ENCODE measurements at places on chromosomes 5 and 9.
A peak's percentile ranks its signal among the peaks of the same experiment; 100 is the strongest.

DNA sequence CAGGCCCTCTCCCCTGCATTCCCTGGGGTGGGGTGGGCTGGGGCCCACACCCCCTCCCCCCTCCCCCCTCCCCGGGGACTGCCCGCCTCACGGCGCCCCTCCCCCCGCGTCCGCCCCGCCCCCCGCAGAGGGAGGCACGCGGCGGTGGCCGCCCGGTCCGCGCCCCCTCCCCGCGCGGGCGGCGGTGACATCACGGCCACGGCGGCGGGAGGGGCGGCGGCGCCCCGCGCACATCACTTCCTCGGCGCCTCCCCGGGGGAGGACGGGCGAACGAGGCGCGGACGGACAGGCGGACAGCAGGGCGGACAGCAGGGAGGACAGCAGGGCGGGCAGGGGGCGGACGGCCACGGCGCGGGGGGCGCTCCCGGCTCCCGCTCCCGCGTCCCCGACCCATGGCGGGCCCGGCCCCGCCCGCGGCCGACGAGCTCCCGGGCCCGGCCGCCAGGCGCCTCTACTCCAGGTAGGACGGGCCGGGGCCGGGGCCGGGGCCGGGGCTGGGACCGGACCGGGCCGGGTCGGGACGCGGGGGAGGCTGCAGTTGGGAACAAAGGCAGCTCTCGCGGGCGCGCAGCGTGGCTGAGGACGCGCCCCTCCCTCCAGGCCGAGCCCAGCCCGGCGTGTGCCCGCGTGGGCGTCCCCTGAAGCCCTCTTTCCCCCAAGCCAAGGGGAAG is at the start of gene GPSM1:
GPSM1 (plus strand) TSS at position 236 of the 671 bp plus-strand sequence; CDS start at position 393, 157 bp downstream.
- peak; percentile 51 for DNase-seq

- no peak for DNase-seq
These were observed 486.2 kb downstream of the DMAC1 start for GRCh38 chr9:7313389-7313788.

DNA sequence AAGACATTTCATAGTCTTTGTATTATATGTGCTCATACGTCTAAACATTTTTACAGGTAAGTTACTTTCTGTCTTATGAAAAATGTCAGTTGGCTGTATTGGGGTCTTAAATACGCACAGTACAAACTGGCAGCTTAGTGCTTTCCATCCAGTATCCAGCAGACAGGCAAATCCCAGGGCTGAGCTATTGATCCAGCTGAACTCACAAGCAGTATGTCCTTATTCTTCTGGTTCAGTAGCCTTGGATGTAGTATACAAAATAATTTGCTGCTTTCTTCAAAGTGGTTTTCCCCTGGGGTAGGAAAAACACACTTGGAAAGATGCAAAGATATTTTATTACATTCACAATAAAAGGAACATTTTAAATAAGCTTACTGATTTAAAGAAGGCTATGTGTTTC is 617.2 kb downstream of the NR2F1-AS1 start:
- DNase-seq, result no peak

- peak; percentile 74 for DNase-seq
These were observed 735 bp upstream of the RPL26L1 start for GRCh38 chr5:172958331-172959046.

DNA sequence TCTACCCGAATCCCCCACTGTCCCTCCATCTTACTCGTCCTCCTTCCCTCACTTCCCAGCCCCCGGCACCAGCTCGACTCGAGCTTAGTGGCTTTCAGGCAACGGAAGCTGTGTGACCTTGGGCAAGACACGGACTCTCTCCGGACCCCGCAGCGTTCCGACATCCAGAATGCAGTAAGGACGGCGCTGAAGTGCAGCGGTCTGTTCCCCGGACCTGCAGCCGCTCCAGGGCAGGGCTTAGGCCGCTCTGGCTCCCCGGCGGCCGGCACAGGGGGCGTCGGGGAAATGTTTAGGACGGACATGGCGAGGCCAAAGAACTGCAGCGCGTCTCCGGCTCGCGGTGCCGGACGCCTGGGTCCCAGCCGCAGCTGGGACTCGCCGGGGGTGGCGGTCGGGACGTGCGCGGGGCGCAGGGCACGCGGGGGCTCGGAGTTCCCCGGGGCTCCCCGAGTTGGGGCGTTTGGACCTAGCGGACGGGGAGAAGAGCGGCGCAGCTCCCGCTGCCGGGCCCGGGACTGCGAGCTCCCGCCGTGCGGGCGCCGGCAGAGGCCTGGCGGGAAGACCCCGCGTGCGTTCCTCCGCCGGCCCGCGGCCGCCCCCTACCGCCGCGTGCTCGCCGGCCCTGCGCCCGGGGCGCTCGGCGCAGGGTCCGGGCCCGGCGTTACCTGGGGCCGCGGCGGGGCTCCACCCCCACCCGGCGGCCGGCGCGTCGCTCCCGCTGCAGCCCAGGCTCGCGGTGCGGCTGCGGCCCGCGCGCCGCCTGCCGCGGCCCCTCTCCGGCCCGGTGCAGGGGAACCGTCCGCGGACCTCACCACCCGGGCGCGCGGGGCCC is 5.6 kb upstream of the RNF44 start:
- DNase-seq, result peak; percentile 35

DNA sequence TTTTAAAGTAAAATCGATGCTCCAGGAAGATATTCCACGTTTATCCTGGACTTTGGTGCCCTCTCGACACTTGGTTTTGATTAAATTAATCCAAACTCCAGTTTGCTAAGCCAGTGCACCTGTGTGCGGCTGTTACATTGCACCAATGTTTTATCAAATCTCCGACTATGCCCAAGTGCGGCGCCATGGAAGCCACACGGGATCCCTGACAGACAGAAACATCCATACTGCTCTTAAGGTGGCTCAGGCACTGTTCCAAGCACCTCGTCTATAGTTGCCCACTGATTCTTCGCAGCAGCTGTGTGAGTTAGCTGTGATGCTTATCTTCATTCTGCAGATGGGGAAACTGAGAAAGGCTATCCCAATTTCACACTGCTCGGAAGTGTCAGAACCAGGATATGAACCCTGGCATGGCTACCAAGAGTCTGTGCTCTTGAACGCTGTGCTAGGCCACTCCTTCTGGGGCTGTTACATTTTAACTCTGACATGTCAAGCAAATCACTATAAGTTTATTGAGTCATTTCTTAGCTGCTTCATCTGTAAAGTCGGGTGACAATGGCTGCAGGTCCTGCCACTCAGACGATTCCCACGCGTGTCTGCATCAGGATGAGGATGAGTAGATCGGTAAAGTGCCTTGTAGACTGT is 113.0 kb downstream of the ADAMTS2 start:
- DNase-seq, result no peak

DNA sequence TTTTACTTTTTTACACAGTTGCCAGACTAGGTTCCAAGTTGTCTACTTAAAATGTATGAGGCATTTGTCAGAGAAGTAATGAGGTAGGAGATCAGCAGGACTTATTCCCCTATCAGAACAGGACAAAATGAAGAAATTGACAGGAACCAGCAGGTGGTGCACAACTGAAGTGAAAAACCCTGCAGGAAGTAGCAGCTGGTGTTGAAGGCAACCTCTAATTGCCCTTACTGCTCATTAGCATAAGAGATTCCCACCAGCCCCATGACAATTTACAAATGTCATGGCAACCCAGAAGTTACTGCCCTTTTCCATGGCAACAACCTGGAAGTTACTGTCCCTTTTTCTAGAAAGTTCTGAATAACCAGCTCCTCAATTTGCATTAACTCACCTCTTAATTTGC is 5.4 kb downstream of the PCDHB15 start:
- DNase-seq, result no peak

DNA sequence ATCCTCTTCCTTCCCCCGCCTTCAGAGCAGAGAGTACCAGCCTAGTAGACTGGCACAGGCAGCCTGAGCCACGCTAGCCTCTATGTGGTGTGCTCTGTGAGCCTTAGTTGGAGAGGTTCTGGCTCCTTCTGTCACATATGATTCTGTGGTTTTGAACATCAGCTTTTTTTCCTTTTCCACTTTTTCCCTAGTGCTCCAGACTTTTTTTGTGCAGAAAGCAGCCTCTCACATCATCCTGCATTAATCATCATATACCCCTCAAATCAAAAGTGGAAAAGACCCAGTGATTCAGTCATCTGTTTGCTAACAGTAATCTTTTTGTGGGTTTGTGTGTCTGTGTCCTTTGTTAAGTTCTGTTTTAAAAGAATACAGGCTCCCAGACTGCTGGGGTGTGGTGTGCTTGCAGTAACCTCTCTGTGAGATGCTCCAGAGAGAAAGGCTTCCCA is 663.9 kb upstream of the RGMB start:
- DNase-seq, result peak; percentile 48

GRCh38 chr5:93186076-93186682 is 394.8 kb downstream of the NR2F1-AS1 start:
- no peak for DNase-seq

DNA sequence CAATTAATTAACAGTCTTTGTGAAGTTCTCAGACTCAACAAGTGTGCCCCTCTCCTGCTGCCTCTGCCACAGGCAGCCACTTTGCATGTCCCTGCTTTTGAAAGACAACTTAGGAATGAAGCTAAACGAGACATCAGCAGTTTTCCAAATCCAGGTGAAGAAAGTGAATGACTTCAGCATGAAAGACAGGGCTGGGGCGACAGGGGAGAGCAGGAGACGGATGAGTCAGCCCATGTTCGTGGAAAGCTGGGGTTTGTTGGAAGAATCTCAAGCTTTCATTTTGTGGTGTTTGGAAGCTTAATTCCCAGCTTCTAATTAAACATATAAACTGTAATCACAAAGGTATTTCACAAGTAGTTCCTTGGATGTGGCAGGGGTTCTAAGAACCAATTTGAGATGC is 207.8 kb upstream of the MAP3K1 start:
- no peak for DNase-seq

- no peak for DNase-seq
These were observed 48.3 kb downstream of the GNAQ start for GRCh38 chr9:77983320-77983662.

DNA sequence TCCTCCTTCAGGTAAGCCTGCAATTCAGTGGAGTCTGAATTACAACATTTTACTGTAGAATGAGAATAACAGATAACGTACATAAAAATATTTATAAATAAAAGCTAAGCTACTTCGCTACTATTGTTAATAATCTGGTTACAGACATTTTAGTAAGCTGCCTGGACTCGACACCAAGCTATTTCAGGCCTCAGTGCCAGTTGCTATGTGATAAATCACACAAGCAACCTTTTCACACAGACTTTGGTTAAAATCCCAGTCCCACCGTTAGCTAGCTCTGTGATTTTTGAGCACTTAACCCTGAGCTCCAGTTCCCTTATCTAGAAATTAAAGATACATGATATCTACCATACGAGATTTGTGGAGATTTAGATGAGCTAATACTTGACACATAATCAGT is 99.9 kb downstream of the RFK start:
- no peak for DNase-seq

GRCh38 chr5:143319437-143320227 is 83.9 kb downstream of the NR3C1 start:
- no peak for DNase-seq

DNA sequence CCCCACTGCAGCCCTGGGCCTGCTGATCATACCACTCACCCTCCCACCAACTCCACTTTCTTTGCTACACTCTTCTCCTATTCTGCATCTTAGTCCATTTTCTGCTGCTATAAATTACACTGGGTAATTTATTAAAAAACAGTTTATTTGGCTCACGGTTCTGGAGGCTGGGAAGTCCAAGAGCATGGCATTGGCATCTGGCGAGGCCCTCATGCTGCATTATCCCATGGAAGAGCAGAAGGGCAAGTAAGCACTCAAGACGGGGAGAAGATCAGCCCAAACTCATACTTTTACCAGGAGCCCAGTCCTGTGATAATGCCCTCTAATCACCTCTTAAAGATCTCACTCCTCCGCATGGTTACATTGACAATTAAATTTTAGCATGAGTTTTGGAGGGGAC is 9.4 kb downstream of the GLIPR2 start:
- DNase-seq, result no peak

- no peak for DNase-seq
These were observed 264.3 kb downstream of the ENC1 start for GRCh38 chr5:74376187-74376586.

DNA sequence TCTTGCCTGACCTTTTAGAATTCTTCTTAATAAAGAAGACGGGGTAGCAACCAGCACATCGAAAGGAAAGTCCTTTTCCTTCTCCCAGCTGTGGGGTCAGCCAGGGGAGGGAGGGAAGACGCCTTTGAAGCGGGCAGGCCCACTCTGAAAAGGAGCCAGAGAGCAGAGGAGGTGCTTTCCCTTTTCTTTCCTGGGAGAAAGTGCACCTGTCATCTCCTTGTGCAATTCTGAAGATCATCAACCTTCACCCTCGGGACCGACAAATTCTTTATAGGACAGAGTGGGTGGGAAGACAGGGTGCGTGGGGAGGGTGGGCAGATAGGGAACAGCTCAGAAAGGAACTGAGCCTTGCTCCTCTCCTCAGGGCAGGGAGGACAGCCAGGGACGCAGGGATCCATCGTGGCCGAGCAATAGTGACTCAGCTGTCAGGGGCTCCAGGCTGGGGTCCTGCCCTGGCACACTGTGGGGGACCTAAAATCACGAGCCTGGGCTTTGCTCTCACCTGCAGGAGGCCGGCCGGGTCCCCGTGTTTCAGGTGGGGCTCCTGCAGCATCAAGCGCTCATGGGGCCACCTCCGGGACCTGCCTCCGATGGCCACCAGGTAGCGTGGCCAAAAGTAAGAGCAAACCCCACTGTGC is 141.0 kb downstream of the OLFM1 start:
- no peak for DNase-seq

- no peak for DNase-seq
These were observed 274.7 kb downstream of the ELAVL2 start for GRCh38 chr9:23551311-23551721.

- no peak for DNase-seq
These were observed 86.9 kb upstream of the ALDH1B1 start for GRCh38 chr9:38305582-38305981.

DNA sequence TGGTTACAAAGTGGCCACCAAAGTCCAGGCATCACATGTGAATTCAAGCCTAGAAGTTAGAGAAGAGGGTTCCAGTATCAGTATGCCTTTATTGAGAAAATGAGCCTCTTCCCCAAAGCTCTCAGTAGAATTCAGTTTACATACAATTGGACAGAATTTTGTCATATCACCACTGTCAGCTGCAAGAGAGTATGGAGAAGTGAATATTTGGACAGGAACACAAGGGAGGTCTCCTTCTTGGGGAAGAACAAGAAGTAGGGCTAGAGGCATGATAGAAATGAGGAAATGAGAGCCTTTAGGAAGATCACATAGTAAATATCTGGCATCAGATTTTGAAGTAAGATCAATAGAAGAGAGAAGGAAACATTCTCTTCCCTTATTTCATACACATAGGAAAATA is 27.8 kb upstream of the VLDLR start:
- no peak for DNase-seq

DNA sequence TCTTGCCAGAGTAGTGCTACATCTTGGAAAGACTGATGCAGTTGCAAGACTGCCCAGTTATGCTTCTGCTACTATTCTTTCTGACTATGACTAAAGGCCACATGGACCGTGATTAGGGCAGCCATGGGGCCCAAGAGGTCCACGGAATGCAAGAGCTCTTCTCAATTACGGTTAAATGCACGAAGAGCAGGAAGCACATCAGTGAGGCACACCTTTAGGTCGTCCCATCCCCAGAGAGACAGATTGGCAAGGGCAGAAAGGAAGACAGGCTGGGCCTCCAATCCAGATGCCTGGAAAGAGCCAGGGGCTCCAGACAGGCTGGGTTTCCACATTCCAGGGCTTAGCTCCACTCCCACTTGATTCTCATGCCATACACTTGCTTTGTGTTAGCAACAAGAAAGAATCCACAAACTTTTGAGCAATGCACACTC is 132.3 kb upstream of the SLIT3 start:
- no peak for DNase-seq

Measured in cardiac muscle cell (in vitro differentiated cells and primary cell).